ENCODE measurements at places on chromosomes 6 and 20.

DNA sequence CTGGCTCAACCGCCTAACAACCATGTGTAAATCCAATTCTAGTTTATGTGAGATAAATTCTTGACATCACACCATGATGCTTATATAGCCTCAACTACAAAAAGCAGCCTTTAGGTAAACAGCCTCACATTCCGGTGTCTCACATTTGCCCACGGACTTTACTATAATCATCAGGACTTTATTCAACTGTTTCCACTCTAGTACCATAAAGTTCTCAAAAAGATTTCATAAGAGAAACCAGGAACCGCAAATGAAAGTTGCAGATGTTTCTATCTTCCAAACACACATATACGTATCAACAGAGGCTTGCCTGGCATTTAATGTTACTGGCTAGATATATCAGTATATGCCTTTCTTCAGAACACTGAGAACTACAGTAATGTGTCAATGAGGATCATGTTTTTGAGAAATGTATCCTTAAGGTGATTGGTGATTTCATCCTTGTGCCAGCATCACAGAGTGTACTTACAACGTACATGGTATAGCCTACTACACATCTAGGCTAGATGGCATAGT lies 80.0 kb downstream of the EPB41L2 start:
- DNase-seq = no peak

DNA sequence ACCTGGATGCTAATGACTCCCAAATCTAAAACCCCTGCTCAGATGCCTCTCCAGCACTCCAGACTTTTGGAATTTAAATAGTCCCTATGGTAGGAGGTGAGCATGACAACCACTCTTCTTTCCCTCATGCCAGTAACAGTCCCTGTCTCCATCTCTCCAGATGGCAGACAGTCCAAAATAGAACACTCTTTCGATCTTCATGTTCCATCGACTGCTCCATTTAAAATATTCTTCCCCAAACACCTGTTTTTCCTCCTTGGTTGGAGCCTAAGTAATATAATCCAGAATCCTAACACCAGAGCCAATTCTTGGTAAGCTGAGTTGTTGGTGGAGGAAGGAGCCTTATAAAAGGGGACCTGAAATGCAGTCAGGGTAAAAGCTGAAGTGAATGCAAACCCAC lies 723.5 kb upstream of the CHD6 start:
- no peak for DNase-seq

DNA sequence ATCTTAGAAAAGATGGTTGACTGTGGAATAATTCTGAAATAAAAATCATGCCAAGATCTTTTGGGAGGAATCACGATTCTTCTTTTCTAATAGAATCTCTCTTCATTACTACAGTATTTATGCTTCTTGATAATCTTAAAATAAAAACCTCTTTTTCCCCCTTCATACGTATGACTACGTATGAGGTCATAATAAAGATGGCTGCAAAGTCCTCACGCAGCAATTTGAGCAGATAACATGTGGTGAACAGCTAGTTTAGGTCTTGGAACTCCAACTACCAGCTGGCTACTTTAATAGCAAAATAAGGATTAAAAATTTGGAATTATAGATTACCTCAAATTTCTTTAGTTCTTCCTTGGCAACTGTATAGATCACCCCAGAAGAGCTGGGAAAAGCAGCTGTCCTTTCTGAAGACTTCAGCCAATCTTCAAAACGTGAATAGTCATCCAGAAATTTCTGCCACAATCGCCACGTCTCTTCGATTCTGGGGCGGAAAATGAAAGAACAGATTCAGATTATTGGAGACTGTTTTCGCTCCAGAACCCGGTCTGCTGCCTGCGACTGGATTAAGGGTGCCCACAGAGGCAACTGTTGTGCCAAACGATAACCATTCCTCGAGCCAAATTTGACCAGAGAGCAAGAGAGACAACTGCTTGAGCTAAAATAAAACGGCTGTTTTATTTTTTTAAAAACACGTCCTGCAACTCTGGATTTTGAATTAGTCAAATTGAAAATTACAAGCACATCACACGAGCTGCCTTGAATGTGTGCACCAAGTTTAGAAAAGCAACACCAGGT lies 347.3 kb downstream of the ESR1 start:
- DNase-seq = no peak

- no peak for DNase-seq
Measured at GRCh38 chr6:148328876-148329555, 13.6 kb upstream of the SASH1 start.

Data from GM10248 (cell line).